ENCODE measurements at places on chromosomes 12 and 14.

DNA sequence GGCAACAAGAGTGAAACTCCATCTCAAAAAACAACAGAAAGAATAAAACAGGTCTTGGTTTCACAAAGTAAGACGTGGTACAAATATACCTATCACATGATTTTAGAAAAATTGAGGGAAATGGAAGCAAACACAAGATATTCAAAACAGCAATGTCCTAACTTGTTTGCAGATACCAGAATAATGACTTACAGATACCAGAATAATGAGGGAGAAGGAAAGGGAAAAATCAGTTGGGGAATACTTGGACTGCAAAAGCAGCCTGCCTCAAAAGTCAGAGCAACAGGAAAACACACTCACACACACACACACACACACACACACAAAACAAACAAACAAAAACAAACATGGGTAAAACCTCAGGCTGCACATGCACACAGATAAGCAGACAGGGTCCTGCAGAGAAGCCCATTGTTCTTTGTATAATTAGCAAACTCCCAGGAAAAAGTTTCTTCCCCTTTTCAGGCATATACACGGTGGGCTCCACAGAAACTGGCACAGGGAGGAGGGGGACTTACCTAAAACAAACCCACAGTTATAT, 65.7 kb upstream of the CAPRIN2 start:
- DNase-seq: no peak

DNA sequence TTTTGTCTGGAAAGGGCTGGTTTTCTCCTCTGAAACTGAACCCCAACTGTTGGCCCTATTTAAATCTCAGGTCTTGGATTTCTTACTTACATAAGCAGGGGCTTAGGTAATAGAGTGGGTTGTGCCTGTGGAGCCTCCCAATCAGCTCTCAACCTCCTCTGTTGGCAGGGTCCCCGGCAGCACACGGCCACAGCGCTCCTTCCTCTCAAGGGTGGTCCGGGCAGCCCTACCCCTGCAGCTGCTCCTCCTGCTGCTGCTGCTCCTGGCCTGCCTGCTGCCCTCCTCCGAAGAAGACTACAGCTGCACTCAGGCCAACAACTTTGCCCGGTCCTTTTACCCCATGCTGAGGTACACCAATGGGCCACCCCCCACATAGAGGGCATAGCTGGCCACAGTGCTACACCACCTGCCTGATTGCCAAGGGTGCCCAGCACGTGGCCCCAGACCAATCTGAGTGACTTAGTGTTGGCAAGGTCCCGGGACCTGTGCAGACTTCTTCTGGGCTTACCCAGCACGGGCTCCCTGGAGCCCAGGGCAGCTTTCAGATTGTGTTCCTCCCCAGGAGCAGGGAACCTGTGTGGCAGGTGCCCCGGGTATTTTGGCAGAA, 68.9 kb downstream of the ESR2 start:
- no peak for DNase-seq

DNA sequence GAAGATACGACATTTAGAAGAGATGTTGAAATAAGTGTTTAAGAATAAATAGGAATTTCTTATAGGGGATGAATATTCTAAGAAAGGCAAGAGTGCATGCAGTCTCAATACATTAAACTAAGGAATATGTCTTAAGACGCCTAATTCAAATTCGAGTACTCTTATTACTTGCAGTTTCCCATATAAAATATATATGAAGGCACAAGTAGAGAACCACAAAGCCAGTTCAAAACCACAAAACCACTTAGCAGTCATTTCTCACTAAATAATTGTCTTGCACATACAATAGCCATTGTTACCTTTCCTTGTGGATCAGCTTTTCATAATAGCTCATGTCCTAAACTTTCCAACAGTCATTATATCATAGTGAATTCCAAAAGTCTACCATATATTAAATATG, 91.0 kb upstream of the MON2 start:
- no peak for DNase-seq

DNA sequence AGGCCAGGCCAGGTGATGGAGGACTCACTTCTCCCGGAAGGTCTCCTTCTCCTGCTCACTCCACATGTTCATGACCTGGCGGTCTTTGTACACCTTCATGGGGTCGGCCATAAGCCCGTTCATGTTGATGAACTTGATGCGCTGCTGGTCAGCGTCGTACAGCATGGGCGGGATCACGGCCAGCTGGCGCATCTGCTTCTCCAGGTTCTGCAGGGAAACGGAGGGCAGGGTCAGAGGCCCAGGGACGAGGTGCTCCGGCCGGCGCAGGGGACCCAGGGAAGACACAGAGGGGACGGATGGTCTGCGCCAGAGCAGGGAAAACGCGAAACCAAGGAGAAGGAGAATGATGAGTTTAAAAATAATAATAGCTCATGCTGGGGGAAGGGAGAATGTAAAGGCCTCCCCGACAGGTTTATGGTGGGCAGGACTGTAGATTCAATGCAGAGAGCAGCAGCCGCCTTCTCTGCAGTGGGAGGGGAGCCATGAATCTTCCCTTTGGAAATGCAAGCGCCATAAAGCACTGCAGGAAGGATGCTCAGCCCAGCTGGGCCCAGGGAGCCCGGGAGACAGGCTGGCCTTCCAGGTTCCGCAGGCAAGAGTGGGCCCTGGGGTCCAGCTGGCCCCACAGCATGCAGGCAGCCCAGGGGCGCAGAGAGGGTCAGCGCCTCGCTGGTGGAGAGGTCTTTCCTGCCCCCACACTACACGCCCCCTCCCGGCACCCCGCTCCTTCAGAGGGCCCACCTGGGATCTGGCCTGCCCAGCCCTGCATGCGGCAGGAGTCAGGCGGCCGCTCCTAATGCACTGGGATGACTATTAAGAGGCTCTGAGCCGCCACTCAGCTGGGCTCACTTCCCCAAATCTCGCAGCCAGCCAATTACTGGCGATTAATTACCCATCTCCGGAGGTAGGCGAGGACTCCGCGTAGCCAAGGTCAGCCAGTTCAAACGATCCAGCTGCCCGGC, 132.0 kb downstream of the RFLNA start:
- DNase-seq: no peak

DNA sequence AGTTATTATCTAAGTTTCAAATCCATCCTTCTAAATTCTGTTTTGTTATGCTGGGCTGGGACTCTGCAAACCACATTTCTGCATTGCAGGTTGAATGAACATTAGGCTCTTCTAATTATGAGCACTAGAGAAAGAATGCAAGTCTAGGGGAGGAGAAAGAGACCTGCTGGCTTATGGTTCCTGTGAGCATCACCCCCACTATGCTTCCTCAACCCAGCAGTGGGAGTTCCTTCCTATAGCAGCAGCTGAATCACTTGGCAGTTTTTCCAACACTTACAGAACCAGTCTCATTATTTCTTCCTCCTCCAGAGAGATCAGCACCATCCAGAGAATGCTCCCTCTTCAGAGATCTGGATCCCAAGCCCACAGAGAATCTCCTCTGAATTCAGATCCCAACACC, 297.7 kb upstream of the CLEC14A start:
- DNase-seq: no peak

- no peak for DNase-seq
Observed at GRCh38 chr12:124191024-124191359, 103.9 kb upstream of the RFLNA start.

DNA sequence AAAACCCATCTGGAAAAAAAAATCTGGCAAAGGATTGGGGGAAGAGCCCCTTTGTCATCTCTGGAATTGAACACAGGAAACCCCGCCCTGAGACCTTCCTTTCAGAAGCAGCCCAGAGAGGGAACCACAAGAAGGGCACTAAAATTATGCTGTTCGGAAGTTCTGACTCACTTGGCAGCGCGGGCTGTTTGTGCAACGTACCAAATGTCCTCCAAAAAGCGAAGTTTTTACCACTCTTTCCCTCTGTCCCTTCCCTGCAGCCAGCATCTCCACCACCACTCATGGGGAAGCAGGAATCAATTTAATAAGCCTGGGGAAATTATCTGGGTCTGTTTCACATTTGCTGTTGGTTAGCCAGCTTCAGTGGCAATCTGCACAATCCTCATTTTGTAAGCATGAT, 3.2 kb upstream of the SYNE3 start:
- no peak for DNase-seq

DNA sequence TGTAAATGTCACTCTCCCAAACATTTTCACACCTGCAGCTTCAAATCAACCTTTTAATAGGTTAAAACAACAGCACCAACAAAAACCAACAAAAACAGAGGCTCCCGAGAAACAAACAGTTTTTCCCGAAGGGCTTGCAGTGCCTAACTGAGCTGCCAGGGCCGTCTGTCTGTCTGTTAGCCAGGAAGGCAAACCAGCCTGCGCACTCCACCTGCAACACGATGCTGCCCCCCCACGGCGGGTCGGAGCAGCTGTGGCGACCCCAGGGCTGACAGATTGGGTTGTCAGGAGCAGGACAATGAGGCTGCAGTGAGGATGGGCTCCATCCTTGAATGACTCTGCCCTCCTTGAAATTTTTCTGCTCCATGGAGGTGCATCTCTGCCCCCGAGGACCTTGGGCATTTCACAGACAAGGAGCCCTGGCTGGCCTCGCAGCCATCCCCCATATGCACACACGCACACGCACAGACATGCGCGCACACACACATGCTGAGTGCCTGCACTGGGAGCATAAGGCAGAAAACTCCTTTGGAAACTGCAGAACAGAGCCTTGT, 2.6 kb downstream of the RTL1 start:
- no peak for DNase-seq

DNA sequence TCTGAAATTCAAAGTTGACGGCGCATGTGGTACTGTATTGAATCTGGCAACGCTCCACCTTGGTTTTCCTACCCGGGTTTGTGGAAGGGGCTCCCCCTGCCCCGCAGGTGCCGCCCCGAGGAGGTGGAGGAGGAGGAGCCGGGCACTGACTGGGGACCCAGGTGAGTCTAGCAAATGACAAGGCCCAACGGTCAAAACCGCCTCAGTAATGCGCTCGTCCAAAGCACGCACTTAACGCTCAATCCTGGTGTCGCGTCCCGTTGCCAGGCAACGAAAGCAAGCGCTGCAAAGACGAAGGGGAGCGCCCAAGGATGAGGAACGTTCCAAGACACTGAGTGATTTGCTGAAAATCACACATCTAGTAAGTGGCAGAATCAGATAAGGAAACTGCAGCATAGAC, 24.0 kb upstream of the CLEC4E start:
- DNase-seq: no peak

DNA sequence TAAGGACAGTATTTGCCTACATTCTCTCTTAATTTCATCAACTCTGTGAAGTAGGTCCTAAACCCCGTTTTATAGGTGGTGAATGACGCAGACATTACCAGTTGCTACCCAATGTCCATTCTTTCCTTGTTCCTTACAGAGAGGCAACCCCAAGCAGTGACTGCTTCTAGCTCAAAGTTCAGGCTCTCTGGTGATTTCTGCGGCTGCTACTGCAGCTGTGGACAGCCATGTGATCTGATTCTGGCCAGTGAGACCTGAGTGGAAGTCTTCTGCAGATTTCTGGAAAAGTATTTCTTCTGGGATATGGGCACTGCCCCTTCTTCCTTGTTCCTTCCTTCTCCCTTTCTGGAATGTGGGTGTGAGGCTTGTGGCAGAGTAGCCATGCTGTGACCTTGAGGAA, 82.9 kb downstream of the ARF6 start:
- no peak for DNase-seq

GRCh38 chr12:15278816-15279658, 43.3 kb upstream of the PTPRO start:
- peak; percentile 79 for DNase-seq

- no peak for DNase-seq
Observed at GRCh38 chr14:93036652-93037345, 78.9 kb downstream of the ITPK1 start.

DNA sequence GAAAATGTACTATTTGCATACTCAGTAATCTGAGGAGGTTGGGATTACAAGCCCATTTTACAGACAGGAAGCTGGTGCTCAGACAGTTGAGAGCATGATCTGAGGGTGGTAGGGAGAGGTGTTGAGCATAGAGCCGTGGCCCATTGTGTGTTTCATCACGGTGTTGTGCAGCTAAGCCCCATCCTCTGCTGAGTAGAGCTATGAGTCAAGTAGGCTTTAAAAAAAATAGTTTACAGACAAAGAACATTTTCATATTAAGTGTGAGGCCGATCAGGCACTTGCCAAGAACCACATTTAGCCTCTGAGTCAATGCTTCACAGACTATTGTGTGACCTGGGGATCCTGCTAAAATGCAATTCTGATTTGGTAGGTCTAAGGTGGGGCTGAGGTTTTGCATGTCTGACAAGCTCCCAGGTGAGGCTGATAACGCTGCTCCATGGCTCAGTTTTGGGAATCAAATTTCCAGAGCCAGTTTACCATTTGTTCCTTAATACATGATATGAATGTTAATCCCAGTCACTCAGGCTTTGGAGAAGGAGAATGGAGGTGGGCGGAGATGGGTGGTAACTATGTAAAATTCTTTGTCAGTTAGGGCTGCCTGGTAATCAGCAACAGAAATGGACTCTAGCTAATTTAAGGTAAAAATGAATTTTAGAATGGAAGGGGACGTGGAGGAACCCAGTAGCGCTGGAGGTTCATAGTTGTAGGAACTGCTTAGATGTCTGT, 22.2 kb downstream of the ZNF664 start:
- no peak for DNase-seq

- no peak for DNase-seq
Observed at GRCh38 chr12:68886636-68887572, 46.1 kb downstream of the CPM start.

- no peak for DNase-seq
Observed at GRCh38 chr14:32824195-32824594, 114.5 kb upstream of the NPAS3 start.

GRCh38 chr12:2138871-2139308, 86.1 kb downstream of the CACNA1C start:
- no peak for DNase-seq

DNA sequence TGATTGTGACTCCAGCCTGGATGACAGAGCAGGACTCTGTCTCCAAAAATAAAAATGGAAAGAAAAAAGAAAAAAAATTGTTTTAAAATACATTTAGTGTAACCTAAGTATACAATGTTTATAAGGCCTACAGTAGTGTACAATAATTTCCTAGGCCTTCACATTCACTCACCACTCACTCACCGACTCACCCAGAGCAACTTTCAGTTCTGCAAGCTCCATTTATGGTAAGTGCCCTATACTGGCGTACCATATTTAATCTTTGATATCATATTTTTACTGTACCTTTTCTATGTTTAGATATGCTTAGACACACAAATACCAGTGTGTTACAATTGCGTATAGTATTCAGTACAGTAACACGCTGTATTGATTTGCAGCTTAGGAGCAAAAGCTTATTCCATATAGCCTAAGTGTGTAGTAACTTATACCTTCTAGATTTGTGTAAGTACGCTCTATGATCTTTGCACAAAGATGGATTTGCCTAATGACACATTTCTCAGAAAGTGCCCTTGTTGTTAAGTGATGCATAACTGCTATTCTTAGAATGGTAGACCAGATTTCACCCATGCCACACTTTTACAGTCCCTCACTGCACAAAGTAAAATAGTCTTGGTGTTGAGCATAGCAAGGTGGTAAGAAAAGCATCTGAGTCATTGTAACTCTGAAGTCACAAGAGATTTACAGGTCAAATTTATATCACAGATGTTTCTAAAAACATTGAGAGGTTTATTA, 151.9 kb downstream of the LRRK2 start:
- DNase-seq: no peak
